ENCODE measurements at places on chromosomes 1 and 21. TPM values are rescaled to one million over a fixed set of nuclear protein-coding genes. Genes with fewer than 3 reads are reported as not detected.

DNA sequence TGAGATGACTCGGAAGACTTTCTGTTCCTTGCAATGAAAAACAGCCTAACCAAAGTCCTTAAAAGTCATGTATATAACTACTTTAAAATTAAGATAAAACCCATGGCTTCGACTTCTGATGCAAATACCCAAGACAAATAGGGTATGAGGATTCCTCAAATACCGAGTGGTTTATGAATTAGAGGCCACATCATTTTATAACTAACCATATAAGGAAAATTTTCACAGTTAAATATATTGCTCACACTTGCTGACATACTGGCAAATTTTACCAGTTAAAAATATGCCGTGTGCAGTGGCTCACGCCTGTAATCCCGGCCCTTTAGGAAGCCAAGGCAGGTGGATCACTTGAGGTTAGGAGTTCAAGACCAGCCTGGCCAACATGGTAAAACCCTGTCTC is 5.4 kb downstream of the RERE start:
- no peak overlapping the region for H3K27ac ChIP-seq
- no peaks in the 10 kb centered on the region for H3K27me3 ChIP-seq
- no peaks in the 10 kb centered on the region for H3K36me3 ChIP-seq
- H3K4me1 ChIP-seq = peaks cover 38% of the 10 kb centered on the region

- no peaks in the 10 kb centered on the region for H3K4me1 ChIP-seq
- H3K36me3 ChIP-seq = no peaks in the 10 kb centered on the region
- H3K4me3 ChIP-seq = no peak overlapping the region
Observed at GRCh38 chr1:44790968-44791801, 3.2 kb upstream of the BEST4 start.

GRCh38 chr21:14916676-14917141 is 148.1 kb downstream of the NRIP1 start:
- H3K27ac ChIP-seq = no peak overlapping the region
- H3K4me3 ChIP-seq = no peak overlapping the region
- H3K36me3 ChIP-seq = no peaks in the 10 kb centered on the region
- DNase-seq = no peak
- H3K4me1 ChIP-seq = no peaks in the 10 kb centered on the region

GRCh38 chr1:32863881-32864245 is 6.8 kb downstream of the FNDC5 start:
- no peak for DNase-seq
- H3K4me3 ChIP-seq = no peak overlapping the region
- peaks cover 4% of the 10 kb centered on the region for H3K4me1 ChIP-seq
- peaks cover under 1% of the 10 kb centered on the region for H3K27me3 ChIP-seq

The SYT14 gene
- total RNA-seq = not detected

The KCNA3 gene
- total RNA-seq = 65.7 TPM
